ENCODE measurements at places on chromosomes 1 and 21.

DNA sequence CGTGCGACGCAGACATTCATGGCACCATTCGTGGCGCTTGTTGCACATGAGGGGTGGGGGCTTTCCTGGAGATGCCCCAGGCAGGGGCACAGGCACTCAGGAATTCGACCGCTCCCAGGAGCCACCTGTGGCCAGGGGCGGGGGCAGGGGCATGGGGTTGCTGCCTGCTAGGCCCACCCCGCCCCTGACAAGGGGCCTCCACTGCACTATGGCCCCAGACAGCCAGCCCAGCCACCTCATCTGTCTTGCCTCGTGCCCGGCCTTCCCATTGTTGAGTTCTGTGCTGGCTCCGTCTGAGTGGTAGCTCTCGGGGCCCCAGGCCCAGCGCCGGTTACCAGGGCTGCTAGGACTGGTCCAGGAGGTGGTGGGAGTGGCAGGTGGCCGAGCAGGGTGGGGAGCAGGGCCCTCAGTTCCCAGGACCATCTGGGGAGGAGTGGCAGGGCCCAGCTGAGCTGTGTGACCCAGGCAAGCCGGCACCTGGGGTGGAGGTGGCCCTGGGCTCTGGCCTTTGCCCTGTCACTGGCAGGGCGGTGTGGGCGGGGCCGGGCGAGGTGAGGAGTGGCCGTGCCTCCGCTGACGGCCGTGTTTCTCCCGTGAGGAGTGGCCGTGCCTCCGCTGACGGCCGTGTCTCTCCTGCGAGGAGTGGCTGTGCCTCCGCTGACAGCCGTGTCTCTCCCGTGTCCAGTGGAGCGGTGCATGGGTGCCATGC, 1.9 kb downstream of the PLCH2 start:
- no peak for DNase-seq

DNA sequence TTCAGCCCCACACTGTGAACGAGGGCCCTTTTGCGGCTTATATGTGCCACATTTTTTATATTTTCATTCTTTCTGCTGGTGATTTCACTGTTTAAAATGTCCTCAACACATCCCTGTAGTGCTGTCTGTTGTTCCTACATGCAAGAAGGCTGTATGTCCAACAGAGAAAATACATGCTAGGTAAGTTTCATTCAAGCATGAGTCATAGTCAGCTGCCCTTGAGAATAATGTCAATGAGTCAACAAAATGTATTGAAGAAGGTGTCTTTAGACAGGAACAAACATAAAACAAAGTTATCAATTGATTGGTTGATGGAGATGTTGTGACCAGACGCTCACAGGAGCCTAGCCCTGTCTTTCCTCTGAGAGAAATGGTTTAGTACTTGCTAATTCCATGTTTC, 553.4 kb downstream of the PLPP3 start:
- DNase-seq = no peak

- no peak for DNase-seq
Observed at GRCh38 chr1:78797108-78797781, 147.6 kb downstream of the IFI44 start.

DNA sequence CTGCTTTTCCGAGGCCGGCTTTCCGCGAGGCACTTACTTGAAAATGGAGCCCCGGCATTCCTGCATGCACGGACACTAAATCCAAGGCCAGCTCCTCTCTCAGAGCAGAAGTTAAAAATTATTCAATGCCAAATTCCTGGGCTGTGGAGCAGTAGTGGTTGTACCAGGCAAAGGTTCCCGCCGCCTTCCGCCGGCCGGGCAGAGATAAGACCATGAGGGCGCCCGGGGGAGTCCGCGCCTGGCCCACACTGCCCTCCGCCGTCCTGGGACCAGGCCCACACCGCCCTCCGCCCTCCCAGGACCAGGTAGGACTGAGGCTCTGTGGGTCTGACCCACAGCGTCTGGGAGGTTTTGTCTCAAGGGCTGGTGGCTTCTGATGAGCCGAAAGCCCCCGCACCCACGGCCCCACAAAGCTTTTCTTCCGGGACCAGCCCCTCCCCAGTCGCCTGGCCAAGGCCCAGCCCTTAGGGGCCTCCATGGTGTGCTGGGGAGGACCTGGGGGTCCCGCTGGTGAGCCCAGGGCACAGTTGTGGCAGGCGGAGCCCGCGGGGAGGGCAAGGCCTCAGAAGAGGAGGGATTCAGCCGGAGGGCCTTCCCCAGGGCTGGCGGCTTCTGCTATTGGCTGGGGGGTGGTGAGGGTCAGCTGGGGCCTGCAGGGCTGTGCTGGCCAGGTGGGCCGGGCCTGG, 12.7 kb upstream of the C1orf159 start:
- no peak for DNase-seq

DNA sequence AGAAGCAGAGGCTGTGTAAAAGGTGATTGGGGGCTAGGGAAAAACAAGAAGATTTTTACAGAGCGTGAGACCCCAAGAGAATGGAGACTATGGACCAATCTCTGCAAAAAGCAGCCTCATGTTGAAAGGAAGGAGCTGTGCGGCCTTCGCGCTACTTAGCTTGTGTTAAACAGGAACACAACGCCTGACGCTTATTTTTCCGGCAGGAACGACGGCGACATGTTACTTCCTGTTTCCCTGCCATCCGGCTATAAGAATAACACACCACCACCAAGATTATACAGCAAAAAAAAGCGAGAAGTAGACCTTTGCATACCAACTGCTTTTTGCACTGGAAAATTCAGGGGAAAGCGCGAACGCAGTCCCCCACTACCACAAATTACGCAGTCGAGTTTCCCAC, 272.7 kb downstream of the FAM72C start:
- no peak for DNase-seq

DNA sequence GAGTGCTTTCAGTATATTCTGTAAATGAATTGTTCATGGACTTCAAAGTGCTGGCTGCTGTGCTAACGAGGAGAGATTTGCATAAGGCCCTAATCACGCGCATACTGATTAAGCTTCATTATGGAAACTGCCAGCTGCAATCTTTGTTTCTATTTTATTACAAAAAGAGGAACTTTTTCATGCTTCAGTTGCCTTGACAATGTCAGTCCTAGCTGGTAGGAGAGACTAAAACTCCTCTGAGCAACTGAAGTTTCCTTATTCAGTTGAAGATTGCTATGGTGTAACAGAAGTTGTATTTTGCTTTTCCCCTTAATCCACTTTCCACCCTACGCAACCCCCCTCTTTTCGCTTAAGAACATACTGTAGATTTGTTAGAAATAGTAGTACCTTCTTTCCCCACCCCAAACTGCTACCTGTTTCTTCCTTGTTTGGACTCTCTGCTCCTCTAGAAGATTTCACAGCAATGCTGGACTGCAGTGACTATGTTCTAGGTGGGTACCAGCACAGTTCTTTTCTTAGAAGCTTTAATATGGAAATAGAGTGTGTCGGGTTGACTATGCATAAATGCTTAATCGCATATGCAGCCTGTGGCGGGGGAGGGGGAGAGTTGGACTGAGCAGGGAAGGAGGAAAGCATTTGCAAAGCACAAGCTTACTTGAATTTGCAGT, 108.3 kb downstream of the POU2F1 start:
- no peak for DNase-seq

DNA sequence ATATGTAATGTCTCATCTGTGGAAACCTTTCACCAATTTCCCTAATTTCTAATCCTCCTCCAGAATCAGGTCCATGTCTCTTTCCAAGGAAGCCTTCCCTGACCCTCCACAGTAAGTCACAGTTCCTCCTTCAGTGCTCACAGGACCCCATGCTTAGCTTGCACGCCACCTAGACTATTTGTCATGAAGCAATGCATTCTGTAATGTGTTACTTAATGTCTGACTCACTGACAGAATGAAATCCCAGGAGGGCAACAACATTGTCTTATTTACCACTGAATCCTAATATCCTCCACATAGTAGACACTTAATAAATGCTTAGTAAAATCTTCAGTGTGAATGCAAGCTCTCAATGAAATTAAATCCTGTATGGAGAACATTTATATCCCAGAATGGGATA, 245.9 kb upstream of the PLD5 start:
- DNase-seq = no peak

GRCh38 chr1:85078903-85079302, 30.6 kb upstream of the MCOLN3 start:
- DNase-seq = no peak

DNA sequence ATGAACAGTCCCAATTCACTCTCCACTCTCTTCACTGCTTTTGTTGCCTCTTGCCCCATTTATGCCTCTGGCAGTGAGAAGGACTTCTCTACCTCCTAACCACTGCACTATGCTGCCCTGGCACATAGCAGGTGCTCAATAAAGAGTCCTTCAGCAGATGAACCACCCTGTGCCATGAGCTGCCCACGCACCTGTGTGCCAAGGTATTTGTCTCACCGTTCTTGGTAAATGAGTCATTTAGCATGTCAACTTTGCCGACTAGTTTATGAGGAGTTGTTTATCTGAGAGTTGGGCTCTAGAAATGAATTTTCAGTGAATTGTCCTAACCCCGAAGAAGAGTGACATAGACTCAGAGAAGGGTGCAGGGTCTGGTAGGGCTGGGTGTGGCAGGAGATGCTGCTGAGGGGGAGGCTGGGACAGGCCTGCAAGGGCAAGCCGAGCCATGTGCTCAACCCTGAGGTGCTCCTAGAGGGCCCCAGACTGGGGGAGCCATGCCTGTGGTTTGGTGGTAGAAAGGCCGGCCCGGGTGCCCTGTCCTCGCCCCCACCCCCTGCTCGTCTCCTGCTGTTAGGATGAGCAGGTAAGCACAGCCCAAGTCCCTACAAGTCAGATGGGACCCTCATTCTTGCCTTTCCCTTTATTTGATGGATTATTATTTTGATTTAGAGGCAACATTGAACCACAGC, 654.5 kb downstream of the MATN1 start:
- DNase-seq = no peak

DNA sequence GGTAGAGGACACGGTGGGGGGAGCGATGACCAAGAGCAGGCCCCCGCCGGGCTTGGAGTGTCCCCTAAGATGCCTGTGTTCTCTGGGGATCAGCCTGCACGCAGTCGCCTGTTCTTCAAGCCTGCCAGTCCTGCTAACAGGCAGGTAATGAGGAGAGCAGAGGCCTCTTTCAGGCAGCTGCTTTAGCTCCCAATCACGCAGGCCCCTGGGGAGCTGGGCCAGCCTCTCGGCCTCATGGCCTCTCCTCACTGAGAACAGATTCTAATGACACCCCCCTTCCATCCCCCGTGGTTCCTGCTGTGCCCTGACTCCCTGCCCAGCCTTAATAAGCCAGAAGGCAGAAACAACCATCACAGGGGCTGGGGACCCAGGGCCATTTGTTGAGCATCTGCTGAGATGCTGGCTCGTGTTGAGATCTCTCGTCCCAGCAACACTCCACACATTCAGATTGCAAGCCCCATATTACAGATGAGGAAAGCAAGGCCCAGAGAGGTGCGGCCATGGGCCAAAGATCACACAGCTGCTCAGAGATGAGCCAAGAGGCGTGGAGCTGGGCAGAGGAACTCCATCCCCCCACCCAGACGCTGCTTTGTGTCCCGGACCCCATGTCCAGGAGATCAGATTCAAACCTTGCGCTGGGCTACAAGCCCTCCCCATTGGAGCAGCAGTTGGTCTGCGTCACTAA, 71.6 kb upstream of the CASZ1 start:
- DNase-seq = no peak

DNA sequence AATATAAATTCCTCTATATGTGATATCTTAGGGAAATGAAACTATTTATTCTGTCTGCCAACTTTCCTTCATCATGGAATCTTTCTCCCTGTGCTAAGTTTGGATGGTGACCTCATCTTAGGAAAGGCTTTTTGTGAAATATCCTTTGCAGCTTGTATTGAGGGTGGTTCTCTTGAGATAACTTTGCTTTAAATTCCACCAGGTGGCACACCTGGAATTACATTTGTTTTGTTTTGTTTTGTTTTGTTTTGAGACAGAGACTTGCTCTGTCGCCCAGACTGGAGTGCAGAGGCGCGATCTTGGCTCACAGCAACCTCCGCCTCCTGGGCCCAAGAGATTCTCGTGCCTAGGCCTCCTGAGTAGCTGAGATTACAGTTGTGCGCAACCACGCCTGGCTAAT, 7.6 kb upstream of the CD1A start:
- DNase-seq = peak; percentile 6

- no peak for DNase-seq
Observed at GRCh38 chr1:113178106-113178505, 105.1 kb downstream of the LRIG2 start.

GRCh38 chr1:17348593-17349234, 23.3 kb upstream of the PADI6 start:
- no peak for DNase-seq

DNA sequence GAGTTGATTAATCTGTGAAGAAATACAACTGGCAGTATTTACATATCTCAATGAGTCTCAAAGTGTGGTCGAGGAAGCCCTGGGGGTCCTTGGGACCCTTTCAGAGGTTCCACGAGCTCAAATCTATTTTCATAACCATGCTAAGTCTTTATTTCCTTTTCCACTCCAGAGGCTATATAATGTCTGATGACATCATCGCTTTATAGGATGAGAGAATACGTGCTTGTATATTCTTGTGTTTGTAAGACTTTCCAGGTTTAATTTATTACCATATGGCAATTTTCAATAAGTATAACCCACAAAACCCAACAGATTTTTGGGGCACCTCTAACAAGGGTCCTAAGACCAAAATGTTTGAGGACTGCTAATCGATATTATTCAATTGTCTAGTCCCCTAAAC, 1.4 kb upstream of the SLC19A2 start:
- DNase-seq = no peak

- DNase-seq = no peak
Observed at GRCh38 chr1:45033356-45033755, 21.3 kb downstream of the UROD start.

DNA sequence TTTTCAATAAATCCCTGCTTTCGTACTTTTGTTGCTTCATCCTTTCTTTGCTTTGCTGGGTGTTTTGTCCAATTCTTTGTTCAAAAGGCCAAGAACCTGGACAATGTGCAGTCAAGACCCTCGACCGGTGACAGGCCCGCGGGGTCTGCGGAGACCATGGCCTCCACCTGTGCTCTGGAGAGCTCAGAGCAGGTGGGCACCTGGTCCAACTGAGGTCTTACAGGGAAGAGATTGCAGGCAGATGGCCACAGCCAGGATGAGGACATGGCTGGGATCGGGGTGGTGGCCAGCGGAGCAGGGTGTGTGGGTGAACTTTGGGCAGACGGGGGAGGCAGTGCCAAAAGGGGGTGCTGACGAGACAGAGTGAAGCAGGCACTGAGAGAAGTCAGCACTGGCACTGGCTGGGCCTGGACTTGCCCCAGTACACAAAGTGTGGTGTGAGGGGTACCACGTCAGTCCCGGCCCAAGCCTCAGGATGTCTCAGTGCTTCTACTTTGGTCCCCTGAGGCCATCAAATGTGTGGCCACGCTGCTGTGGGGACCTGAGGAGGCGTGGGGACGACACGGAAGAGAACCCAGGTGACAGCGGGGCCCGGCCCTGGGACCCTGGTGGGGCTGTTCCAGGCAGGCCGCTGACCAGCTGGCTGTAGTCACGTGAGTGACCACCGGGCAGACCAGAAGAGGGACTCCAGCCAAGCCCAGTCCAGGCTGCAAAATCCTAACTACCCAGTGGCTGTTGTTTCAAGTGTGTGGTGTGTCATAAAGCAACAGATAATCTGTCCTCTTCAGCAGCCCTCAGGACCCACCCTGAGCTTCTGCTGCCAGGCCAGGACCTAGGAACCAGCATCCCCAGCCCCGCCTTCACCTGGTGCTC, 10.4 kb upstream of the CCDC27 start:
- no peak for DNase-seq

Data from HCT116 (cell line).